Activated CD4-positive, CD25-positive, alpha-beta regulatory T cell (primary cell): ENCODE measurements at places on chromosomes 16 and 17.

DNA sequence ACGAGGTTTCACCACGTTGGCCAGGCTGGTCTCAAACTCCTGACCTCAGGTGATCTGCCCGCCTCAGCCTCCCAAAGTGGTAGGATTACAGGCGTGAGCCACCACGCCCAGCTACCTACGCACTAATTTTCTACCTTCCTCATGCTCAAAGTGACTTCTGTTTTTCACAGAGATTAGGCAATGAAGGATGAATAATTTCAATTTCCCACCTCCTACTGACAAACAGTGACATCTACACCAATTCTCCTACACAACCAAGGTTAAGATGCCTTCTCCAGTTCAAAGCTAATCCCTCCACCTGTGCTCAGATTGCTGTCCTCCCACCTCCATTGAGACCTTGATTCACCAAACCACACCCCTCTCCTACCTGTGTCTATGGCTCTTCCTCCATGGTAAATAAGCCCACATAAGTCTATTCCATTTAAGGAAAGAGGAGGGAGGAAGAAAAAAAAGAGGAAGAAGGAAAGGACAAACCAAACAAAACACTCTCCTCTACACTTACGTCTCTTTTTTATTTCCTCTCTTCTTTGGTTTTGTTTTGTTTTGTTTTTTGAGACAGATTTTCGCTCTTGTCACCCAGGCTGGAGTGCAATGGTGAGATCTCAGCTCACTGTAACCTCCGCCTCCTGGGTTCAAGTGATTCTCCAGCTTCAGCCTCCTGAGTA lies 5.5 kb upstream of the MED11 start:
- DNase-seq, result no peak

- DNase-seq, result no peak
Measured at GRCh38 chr16:31080756-31081419, 6.7 kb downstream of the ZNF646 start.

DNA sequence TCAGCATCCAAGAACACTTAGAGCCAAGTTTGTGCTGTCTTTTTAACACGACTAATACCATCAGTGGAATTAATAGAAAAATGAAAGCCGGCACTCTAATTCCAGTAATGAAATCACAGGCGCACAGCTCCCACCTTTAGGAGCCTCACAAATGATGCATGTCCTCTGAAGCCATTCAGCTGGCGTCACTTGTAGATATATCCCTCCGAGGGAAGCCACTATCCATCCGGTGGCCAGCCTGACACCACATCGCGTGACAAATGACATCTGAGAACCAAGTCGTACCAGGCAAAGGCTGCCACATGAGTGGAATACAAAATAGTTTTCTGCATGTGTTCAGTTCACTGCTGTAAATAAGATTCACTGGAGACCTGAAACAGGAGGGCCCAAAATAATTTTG lies 205.6 kb downstream of the GRIN2A start:
- no peak for DNase-seq

DNA sequence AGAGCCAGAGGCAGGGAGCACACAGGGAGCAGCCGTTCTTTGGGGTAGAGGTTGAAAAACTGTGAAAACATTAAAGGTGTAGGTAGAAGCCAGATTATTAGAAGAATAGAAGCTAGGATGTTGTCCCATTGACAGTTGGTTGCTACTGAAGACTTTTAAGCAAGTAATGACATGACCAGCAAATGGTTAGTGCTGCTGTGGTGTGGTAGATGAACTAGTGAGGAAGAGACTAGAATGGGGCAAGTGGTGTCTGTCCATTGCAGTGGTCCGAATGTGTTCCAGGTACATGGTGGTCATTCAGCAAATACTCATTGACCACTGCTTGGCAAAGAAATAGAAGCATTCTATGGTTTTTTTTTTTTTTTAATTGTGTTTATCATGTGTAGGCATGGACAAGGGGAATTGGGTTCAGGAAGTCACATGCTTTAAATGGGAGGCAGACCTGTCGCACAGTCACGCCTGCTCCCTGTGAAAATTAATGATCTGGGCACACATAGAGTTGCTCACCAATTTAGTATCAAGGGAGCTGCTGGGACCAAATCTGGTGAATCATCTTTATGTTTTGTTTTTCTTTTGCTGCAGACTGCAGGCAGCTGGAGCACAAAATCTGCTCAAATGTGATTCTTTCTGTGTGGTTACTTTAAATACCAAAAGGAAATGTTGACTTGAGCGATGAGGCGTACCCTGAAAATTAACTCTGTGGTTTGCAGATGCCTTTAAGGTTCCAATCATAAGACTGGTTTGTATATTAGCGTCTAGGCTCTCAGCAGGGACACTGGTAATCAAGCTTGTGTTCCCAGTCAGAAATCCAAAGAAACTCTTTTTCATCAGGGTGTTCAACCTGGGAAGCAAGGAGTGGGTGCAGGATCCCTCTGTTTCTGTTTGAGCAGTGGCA lies 30.7 kb downstream of the YPEL2 start:
- DNase-seq, result no peak

- no peak for DNase-seq
Measured at GRCh38 chr17:57784226-57784895, 39.3 kb upstream of the CCDC182 start.

DNA sequence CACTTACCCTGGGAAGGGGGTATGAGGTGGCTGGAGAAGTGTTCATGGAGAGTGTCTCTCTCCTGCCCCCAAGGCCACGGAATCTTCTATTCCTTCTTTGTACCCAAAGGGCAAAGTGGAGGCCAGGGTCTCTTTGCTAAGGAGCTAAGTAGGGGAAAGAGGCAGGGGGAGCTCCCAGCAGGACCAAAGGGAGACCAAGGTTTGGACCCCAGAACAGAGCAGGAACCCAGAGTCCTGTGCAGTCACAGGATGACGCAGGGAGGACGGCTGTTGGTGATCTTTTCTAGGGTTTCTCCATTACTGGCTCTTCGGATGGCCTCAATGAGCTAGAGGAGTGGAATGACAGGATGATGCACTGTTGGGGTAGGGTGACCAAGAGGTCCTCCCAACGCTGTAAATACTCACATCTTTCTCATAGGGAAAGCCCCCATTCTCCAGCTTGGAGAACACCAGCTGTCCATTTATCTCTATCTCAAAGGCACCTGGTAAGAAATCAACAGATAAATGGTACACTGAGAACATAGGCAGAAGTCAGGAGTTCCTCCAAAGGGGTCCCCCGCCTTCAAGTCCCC lies 966 bp downstream of the MIEN1 start:
- no peak for DNase-seq

DNA sequence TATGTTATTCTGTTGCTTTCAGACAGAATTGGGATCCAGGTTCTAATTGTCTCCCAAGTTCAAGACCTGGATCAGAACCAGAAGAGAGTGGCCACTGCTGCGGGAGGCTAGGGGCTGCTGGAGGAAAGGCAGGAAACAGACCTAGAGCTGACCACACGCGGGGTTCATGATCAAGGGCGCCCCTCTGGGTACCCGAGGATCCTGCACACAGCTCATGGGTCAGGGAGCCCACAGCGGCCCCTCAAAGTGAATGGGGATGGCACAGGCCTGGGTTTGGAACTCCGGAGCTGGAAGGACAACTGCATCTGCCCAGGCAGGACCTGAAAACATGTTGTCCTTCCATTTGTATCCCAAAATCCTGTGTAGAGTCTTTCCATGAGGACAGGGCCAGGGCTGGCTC lies 107.0 kb downstream of the RMI2 start:
- no peak for DNase-seq

DNA sequence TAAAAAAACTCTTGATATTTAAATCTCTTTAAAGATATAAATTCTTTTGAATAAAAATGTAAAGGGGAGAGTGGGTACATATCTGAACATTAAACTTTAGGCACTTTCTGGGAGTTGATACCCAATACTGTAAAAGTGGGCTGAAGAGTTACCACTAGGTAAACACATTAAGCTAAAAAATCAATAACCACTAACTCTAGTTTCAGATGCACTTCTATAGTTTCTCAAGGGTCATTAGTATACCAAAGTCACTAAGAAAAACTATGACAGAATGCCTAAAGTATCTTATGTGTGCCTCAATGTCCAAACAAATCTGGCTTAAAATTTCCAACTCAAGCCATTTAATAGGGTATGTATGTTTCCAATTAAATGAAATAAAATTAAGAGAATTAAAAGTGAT lies 13.1 kb upstream of the CFDP1 start:
- no peak for DNase-seq

DNA sequence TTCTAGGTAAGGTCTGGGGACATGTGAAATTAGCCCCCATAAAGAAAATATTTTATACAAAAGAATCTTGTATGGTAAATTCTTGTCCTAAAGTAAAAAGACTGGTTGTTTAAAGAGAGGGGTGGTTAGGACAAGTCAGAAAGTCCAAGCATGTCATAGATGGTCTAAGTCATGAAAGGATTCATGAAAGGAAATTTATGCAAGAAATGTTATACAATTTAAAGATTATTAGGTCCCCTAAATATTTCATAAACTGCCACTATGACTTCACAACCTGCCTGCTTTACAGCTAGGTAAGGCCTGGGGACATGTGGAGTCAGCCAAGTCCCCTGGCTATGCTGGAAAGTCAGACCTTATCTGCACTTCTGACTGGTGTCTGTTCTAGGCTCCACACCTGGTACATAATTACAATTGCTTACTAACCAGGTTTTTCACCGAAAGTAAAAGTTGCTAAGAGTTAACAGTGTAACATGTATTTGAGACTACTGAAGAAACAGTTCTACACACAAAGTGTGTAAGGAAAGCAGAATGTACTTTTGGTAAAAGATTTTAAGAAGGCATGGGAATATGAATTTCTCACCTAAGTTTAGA lies 17.0 kb downstream of the N4BP1 start:
- DNase-seq, result no peak

GRCh38 chr16:84976644-84977400 lies 34.5 kb downstream of the ZDHHC7 start:
- DNase-seq, result no peak

DNA sequence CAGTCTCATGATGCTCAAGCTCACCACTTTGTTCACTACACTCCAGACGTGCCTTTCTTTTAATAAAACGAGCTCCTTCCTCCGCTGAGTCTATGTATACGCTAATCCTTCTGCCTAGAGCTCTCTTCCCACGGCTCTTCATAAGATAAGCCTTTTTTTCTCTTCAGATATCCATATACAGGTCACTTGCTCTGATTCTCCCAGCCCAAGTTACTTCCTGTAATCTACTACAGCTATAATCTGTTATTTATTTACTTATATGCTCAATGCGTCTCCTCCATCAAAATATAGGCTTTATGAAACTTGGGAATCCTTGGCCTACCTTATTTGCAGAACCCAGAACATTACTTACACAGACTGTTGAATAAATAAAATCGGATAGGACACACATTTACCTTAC lies 17.4 kb downstream of the C16orf87 start:
- DNase-seq, result no peak

DNA sequence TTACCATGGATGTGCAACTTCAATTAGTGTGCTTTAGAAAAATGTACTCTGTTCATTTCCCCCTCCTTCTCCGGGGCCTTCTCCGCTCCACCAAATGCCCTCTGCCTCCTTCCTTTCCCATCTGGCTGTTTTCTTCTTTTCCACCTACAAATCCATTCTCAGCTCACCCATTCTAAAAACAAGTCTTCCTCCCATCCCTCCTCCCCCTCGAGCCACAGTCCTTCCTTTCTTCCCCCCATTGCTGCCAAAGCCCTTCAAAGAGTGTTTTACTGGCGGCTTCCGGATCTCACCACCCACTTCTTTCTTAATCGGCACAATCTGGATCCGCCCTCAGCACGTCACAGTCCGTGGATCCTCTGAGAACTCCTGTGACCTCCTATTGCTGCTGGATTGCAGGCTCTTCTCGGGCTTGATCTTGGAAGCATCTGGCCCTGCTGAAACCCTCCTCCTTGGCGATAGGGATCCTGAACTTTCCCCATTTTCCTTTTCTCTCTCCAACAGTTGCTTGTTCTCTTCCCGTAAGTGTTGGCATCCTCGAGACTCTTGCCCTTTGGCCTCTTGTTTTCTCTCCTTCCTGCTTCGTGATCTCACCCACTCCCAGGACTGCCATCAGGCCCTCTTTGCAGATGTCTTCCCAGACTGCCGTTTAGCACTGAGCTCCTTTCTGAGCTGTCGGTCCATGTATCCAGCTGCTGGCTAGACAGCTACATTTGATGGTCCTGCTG lies 36.0 kb upstream of the FBXO47 start:
- no peak for DNase-seq

DNA sequence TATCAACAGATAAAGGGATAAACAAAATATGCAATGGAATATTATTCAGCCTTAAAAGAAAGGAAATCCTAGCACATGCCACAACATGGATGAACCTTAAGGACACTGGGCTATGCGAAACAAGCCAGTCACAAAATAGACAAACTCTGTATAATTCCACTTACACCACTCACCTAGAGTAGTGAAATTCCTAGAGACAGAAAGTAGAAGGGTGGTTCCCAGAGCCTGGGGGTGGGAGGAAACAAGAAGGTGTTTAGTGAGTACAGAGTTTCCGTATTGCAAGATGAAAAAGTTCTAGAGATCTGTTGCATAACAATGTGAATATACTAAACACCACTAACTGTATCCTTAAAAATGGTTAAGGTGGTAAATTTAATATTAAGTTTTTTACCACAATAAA lies 10.0 kb downstream of the SPOP start:
- no peak for DNase-seq

- no peak for DNase-seq
Measured at GRCh38 chr16:11402745-11403533, 57.7 kb downstream of the RMI2 start.
